ENCODE measurements at places on chromosomes 6 and 20. TPM values are rescaled to one million over a fixed set of nuclear protein-coding genes. Genes with fewer than 3 reads are reported as not detected.

SRMS gene
- total RNA-seq = not detected

AGPAT4 gene
- 6.6 TPM for total RNA-seq

MAFB gene
- 0.39 TPM for total RNA-seq

PKIB gene
- total RNA-seq = 2.6 TPM

SLC26A8 gene
- not detected for total RNA-seq

HLA-DOB gene
- 0.26 TPM for total RNA-seq

CEP43 gene
- total RNA-seq = 6.1 TPM

GSTA3 gene
- total RNA-seq = not detected

PXMP4 gene
- total RNA-seq = 5.6 TPM

FOXF2 gene
- total RNA-seq = 106 TPM

DYNLT2 gene
- total RNA-seq = 1.0 TPM

CD24 gene
- total RNA-seq = 6.5 TPM

GABRR2 gene
- total RNA-seq = under 0.01 TPM

PGK2 gene
- total RNA-seq = not detected

ELOVL2 gene
- total RNA-seq = 0.16 TPM

CD109 gene
- 34.9 TPM for total RNA-seq

FERMT1 gene
- 13.2 TPM for total RNA-seq

Data from epithelial cell of alveolus of lung (primary cell).